ENCODE measurements at places on chromosomes 11 and 22.

DNA sequence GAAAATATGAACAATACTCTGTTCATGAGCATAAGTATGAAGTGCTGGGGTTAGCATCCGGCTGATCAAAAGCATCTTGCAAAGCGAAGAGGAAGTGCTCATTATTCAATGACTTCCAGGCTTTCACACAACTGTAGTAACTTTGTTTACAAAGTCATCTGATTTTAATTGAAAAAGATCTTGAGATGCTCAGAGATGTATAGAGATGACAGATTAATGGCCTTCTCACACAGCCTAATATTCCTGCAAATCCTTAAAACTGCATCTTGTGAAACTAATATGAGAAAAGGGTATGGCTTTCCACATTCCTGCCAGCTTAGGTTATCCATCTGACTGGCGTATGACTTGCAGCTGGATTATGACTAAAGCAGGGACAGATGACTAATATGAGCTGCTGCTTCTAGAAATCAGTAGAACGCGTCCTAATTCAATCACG lies 125.4 kb downstream of the CASP12 start:
- DNase-seq = no peak

DNA sequence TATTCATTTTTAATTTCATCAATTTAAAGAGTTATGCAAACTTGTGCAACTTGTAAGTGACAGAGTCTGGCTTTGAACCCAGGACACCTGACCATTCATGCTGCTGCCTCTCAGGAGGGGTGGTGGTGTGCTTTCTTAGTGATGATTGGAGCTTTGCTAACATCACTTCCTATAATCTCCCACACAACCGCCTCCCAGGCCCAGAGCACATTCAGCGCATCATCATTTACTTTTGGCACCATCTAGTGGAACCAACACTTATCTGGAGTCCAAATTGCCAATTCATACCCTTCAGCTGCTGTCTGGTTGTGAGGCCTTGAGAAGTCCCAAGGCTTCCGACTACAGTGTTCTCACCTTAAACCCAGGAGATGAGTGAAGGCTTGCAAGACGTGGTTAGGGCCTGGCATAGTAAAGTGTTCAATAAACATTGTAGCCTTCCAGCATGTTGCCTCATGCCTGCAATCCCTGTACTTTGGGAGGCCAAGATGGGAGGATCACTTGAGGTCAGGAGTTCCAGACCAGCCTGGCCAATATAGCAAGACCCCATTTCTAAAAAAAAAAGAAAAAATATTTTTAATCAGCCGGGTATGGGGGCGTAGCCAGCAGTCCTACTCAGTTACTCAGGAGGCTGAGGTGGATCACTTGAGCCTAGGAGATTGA lies 1.1 kb upstream of the TTLL1 start:
- peak; percentile 69 for DNase-seq

DNA sequence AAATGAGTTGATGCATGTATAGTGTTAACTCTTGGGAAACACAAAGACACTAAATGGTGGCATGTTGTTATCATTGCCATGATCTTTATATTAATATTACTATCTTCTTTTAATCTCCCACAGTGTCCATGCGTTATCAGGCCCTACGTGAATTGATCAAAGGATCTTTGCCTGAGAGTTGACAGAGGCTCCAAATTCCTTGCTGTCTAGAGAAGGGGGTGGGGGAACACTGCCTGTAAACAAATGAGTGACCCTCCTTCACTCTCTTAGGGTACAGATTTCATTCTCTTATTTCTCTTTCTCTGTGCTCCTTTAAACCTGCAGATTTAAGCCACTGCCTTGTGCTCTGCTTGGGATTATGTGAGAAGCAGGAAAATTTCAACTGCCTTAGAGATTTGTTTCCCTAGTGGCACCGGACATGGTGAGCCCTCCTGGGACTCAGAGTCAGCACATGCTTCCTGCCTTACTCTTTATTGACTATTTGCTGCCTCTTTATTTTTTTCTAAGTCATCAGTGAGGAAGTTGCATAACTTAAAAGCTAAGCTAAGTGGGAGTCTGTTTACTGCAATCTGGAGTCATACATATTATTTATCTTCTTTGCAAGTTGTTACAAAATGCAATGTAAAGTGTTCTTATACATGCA lies 122.9 kb downstream of the MAML2 start:
- no peak for DNase-seq

DNA sequence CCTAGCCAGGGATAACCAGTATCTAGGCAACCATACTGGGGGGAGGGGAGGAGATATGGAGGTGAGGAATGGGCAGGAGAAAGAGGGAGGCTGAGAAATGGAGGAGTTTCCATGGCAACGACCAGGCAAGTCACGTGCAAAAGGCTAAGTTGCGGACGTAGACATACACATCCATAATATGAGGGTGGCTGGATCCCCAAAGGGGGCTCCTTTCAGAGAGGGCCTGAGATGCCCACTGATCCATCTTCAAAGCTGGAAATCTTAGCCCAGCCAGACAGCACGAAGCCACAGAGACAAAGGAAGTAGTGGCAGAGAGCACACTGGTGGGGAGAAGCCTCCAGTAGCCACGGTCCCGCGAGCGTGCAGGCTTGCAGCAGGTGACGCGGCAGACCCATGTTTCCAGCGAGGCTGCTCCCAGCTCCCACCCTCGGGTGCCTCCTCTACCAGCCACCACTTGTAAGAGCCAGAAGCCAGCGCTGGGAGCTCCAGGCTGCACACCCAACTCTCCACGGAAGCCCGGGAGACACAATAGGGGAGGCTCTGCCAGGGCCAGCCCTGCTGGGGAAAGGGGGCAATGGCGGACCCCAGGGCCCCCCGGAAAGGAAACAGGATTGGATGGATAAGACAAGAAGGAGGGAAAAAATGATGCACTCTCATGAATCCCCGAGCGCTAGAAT lies 938 bp downstream of the FXYD6 start:
- DNase-seq = peak; percentile 44

GRCh38 chr11:63845911-63846310 lies 7.0 kb downstream of the MARK2 start:
- no peak for DNase-seq

- DNase-seq = no peak
Observed at GRCh38 chr11:117554601-117555333, 227.1 kb downstream of the CEP164 start.

DNA sequence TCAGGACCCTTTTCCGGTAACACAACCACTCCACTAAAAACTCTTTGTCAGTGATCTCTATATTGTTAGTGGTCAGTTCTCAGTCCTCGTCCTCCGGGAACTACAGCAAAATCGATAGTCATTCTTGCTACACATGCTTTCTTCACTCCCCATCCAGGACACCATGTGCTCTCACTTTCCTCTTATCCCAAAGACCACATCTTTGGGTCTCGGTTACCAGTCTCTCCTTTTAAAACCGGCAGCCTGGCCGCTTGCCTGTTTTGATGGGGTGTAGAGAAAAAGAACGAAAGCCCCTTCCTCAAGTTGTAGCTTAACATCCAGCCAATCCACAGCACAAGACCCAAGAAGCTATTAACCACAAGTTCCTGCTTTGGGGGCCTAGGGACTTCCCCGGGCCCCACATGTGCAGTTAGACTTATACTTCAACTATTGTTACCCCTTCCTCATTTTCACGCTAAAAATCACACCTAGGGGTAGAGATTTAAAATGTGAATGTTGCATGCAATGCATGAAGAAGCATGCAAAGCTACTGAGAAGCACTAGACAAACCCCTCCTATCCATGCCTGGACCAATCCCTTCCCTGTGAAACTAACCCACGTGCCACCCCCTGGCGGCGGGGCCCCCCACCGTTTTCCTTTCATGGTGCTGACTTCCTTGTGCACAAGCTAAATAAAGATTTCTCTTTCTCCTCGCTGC lies 1.5 kb upstream of the TOLLIP start:
- peak; percentile 69 for DNase-seq

GRCh38 chr11:36492724-36493304 lies 17.3 kb downstream of the TRAF6 start:
- peak; percentile 12 for DNase-seq

GRCh38 chr11:122523846-122524805 lies 131.4 kb upstream of the UBASH3B start:
- no peak for DNase-seq

DNA sequence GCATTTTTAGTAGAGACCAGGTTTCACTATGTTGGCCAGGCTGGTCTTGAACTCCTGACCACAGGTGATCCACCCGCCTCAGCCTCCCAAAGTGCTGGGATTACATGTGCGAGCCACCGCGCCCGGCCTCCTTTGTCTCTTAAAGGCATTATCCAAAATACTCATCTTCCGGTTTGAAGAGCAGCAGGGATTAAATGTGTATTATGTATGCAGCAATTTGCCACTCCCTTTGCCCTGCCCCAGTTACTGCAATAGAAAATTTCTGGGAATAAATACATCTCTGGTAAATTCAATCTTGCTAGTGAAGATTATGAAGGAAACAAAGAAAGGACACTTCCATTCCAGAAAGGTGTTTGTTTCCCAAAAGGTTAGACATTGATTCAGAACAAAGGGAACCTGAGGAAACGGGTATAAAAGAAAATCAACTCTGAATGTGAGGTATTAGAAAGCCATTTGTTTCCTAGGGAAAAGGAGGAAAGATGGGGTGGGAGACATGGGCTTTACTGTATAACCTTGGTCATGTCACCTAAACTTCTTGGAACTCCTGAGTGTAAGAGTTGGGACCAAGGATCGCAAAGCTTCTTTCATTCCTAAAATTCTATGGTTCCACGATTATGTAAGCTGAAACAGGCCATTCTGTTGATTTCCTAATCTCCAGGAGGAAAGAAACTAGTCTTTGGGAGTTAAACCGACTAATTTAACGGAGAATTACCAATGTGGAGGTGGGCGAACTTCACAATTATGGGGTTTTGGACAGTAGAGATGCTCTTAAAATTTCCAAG lies 959 bp upstream of the HIPK3 start:
- DNase-seq = no peak

DNA sequence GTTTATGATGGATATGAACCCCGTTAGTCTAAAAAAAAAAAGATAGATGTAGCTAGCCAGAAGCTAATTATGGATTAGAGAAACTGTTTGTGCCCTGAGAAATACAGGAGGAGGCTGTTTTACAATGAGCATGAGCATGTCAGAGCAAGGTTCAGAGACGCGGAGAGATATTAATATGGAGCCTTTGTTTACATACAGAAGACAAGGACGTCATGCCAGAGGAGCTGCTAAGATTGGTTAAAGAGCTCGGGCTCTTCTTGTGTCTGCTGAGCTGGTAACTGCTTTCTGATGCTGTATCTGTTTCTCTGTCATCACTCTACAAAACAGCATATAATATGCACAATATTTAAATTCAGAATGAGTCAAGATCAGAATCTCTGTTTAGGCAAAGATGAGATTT lies 24.9 kb upstream of the CCDC89 start:
- no peak for DNase-seq

GRCh38 chr11:78791964-78792363 lies 217.3 kb upstream of the NARS2 start:
- DNase-seq = no peak

DNA sequence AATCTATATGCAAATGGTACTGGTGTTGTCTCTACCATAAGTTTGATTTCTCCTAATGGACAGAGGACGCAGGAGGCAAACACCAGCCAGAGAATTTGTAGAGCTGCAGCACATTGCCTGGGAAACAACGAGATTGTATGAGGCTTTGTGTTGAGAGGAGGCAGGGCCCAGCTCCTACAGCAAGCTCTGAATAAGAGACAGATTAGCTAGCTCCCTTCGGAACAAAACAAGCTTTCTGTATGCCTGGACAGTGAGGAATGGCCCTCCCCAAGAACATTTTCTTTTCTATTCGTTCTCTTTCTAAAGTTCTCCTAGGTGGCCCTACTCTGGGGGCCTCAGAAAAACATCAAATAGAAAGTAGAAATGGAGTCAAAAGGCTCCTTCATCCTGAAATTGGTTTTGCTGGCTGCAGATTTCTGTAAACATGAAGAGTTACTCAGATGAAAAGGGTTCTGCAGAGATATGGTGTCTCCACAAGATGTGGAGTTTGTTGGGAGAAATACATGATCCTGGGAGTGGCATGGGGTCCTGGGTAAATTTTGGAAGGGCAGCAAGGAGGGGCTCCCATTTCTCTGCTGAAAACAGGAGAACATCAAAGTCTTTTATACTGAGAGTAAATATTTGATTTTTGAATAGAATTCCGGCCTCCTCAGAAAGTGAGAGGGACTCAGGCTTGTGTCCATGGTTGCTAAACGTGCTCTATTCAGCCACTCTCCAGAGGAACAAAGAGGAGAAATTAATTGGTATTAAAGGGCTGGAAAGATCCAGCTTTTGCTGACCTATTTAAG lies 6.8 kb upstream of the HEPACAM start:
- no peak for DNase-seq

GRCh38 chr11:63488789-63489188 lies 2.2 kb downstream of the PLAAT5 start:
- no peak for DNase-seq

DNA sequence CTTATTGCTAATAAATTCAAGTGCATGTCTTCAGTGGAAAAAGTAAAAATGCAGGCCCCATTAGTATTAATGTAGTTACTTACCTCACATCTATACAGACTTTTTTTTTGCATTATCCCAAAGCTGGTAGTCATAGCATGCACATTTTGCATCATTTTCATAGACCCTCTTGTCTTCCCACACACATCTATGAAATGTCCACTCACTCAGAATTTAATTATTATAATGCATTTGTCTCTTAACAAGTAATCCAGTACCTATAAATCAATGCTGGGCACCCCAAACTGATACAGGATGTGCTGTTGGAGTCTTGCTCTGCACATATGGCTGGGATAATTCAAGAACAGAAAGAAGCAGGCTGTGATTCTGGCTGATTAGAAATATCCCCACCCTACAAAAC lies 370.4 kb upstream of the FAT3 start:
- DNase-seq = no peak

DNA sequence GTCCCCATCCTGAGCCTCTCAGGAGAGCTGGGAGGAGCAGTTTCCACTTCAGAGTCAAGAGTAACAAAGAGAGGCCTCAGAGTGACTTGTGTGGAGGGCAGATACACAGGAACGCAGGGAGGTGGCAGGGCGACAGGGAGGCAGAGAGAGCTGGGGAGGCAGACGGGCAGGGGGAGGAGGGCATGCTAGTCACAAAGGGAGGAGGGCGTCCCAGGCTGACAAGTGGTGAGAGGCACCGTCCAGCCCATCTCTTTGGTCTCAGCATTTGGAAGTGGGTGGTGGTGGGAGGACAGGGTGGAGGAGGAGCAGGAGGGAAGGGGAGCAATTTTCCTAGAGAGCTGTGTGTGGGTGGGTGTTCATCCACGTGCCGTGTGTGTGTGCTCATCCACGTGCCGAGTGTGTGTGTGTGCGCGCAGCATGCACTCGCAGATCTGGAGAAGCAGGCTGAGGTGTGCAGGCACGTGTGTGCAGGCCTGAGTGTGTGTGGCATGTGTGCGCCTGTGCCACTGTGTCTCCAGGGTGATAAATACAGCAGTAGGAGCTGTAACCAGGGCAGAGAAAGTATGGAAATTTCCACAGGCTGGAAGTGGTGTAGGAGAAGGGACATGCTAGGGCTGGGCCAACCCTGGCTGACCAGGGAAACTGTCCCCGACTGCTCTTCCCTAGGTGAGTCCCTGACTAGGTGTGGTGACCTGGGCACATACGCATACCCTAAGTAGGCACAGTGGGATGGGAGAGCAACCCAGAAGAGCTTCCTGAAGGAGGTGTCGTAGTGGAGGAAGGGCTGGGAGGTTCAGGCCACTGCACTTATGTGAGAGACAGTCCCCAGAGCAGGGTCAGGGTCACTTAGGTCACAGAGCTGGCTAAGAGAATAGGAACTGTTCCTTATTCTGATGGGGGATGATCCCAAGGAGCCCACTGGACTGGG lies 7.3 kb upstream of the PDE2A start:
- DNase-seq = no peak

- DNase-seq = peak; percentile 27
Observed at GRCh38 chr11:84714316-84714780, 912.8 kb downstream of the DLG2 start.

Data from stimulated activated CD4-positive, alpha-beta T cell treated with anti-CD3 and anti-CD28 coated beads, Interleukin-15, amount 100 ng/mL, for 24 hours (primary cell).